ENCODE measurements at places on chromosomes 4 and X. TPM values are rescaled to one million over a fixed set of nuclear protein-coding genes. Genes with fewer than 3 reads are reported as not detected.

DNA sequence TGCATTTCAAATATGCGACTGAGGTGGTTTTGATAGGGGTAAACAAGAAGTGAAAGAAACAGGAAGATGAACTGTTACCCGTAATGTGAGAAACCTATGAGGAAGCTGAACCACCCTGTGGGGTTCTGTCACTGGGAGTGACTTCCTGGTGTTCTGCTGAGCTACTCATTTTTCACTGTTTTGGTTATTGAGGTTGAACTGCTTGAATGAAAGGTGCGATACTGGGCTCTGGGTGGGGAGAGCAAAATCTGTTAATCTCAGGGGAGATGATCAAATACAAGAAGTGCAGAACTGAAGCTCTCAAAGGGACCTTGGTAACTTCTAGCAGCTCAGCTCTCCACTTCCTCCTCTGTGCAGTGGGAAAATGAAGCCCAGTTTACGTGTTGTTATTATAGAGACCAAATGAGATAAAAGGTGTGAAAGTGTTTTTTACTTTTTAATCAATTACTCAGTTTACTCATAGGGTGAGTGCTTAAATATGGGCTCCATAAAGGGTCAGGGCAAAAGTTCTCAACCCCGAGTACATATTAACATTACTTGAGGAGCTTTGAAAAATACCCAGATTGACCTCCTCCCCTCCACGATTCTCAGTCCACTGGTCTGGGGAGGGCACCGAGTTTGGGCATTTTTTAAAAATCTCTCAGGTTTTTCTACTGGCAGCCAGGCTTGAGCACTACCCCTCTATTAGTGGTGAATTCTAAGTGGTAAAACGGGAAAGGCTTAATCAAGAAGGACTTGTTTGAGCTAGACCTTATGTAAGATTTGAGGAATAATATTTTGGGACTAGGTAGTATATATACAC lies 66.7 kb downstream of the COQ2 start:
- H3K4me1 ChIP-seq: peaks cover 66% of the 10 kb centered on the region
- H3K36me3 ChIP-seq: peaks cover 4% of the 10 kb centered on the region
- H3K27ac ChIP-seq: peak overlapping the region; percentile 83
- H3K4me3 ChIP-seq: peak overlapping the region; percentile 69
- H3K27me3 ChIP-seq: no peaks in the 10 kb centered on the region

GRCh38 chrX:30580641-30581040 lies 3.1 kb upstream of the TASL start:
- H3K27me3 ChIP-seq: no peaks in the 10 kb centered on the region
- peak; percentile 19 for DNase-seq
- H3K4me3 ChIP-seq: no peak overlapping the region
- peaks cover 2% of the 10 kb centered on the region for H3K4me1 ChIP-seq
- peaks cover 2% of the 10 kb centered on the region for H3K36me3 ChIP-seq
- no peak overlapping the region for H3K27ac ChIP-seq

GRCh38 chr4:26082565-26082964 lies 168.5 kb downstream of the SMIM20 start:
- peak overlapping the region; percentile 89 for H3K27ac ChIP-seq
- H3K36me3 ChIP-seq: peaks cover 13% of the 10 kb centered on the region
- peaks cover 66% of the 10 kb centered on the region for H3K4me1 ChIP-seq
- H3K4me3 ChIP-seq: peak overlapping the region; percentile 15

Gene SAGE1
- not detected for total RNA-seq

GRCh38 chr4:41389356-41389755 lies 132.6 kb downstream of the UCHL1 start:
- no peak for DNase-seq
- H3K27me3 ChIP-seq: no peaks in the 10 kb centered on the region
- H3K27ac ChIP-seq: no peak overlapping the region
- no peaks in the 10 kb centered on the region for H3K4me1 ChIP-seq
- no peak overlapping the region for H3K4me3 ChIP-seq

Gene GAGE12H
- not detected for total RNA-seq

GRCh38 chr4:24044610-24045589 lies 155.1 kb upstream of the PPARGC1A start:
- DNase-seq: no peak
- no peaks in the 10 kb centered on the region for H3K36me3 ChIP-seq
- H3K4me1 ChIP-seq: no peaks in the 10 kb centered on the region
- no peak overlapping the region for H3K4me3 ChIP-seq
- H3K27me3 ChIP-seq: no peaks in the 10 kb centered on the region
- no peak overlapping the region for H3K27ac ChIP-seq

- H3K4me3 ChIP-seq: no peak overlapping the region
- no peaks in the 10 kb centered on the region for H3K36me3 ChIP-seq
Measured at GRCh38 chrX:102840871-102841705, 96.0 kb upstream of the RAB40AL start.

DNA sequence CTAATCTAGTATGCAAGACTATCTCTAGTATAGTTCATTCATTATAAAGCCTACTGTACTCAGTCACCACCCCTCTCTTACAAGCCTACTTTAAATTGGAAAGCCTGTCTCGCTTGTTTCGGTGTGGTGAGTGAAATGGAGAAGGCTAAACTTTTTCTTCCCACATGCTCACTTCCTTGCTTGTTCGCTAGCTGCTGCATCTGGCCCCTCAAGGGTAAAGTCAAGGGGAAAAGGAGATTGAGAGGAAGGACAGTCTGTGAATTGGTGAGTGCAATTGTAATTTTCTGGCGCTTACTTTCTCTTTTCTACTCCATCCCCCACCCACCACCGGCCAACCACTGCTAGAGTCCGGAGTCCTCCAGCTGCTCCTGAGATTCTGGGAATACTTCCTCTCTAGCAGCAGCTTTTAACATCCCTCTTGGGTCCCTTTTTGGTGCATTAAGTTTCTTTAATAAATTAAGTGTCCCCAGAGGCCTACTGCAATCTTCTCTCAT lies 12.1 kb upstream of the ARAP2 start:
- H3K4me3 ChIP-seq: peak overlapping the region; percentile 73
- H3K27me3 ChIP-seq: no peaks in the 10 kb centered on the region
- peaks cover 28% of the 10 kb centered on the region for H3K4me1 ChIP-seq
- H3K36me3 ChIP-seq: peaks cover 2% of the 10 kb centered on the region

- no peaks in the 10 kb centered on the region for H3K36me3 ChIP-seq
- H3K27me3 ChIP-seq: no peaks in the 10 kb centered on the region
- H3K4me1 ChIP-seq: peaks cover 32% of the 10 kb centered on the region
- DNase-seq: no peak
- no peak overlapping the region for H3K27ac ChIP-seq
Measured at GRCh38 chr4:152455311-152455710, 80.6 kb downstream of the FBXW7 start.

Gene MAGEB2
- total RNA-seq: not detected

GRCh38 chr4:53932796-53933610 lies 131.4 kb downstream of the CHIC2 start:
- peaks cover 9% of the 10 kb centered on the region for H3K27me3 ChIP-seq
- H3K4me3 ChIP-seq: no peak overlapping the region
- no peak for DNase-seq
- no peaks in the 10 kb centered on the region for H3K4me1 ChIP-seq

DNA sequence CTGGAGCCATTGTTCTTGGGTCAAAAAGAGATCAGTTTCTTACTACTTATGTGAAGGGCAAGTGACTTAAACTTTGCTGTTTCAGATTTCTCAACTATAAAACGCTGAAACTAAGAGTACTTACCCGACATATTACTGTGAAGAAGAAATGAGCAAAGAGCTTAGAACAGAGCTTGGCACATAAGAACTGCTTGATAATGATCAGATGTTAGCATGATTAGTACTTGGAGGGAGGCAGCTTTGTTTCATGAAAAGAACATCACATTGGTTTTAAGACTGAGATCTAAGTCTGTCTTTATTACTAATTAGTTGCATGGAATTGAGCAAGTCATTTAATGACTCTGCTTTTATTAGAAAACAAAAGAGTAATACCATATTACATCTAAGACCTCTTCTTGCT lies 169.1 kb downstream of the ARHGAP24 start:
- H3K4me3 ChIP-seq: no peak overlapping the region
- H3K27me3 ChIP-seq: no peaks in the 10 kb centered on the region
- no peaks in the 10 kb centered on the region for H3K4me1 ChIP-seq
- no peak for DNase-seq
- no peaks in the 10 kb centered on the region for H3K36me3 ChIP-seq

- H3K4me1 ChIP-seq: no peaks in the 10 kb centered on the region
- no peaks in the 10 kb centered on the region for H3K27me3 ChIP-seq
- H3K36me3 ChIP-seq: peaks cover 3% of the 10 kb centered on the region
Measured at GRCh38 chrX:63525491-63525890, 174.4 kb upstream of the SPIN4 start.

Gene P2RY10
- 34.1 TPM for total RNA-seq

GRCh38 chr4:102392033-102392744 lies 46.9 kb upstream of the SLC39A8 start:
- no peak overlapping the region for H3K4me3 ChIP-seq
- H3K27me3 ChIP-seq: no peaks in the 10 kb centered on the region
- DNase-seq: no peak
- H3K27ac ChIP-seq: no peak overlapping the region

DNA sequence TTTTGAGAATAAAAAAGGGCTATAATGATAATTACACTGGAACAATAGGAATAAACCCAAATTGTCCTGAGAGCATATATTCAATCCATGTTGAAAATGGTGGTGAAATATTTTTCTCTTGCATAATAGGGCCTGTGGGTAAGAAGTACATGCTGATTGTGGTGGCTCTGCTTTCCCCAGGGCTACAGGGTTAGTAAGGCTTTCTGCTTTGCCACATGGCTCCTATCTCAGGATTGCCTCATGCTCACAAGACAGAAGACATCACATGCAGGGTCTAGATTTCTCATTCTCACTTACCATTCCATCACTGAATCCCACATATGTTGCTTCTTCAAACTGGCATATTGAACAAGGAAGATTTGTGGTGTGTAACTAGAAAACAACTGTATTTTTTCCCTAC lies 12.4 kb upstream of the VEGFC start:
- H3K27ac ChIP-seq: no peak overlapping the region
- H3K36me3 ChIP-seq: no peaks in the 10 kb centered on the region
- no peak for DNase-seq
- no peaks in the 10 kb centered on the region for H3K4me1 ChIP-seq

Gene SFRP2
- not detected for total RNA-seq

GRCh38 chr4:88939697-88940096 lies 117.3 kb downstream of the FAM13A start:
- H3K27me3 ChIP-seq: no peaks in the 10 kb centered on the region
- H3K4me3 ChIP-seq: no peak overlapping the region
- peaks cover 18% of the 10 kb centered on the region for H3K4me1 ChIP-seq

GRCh38 chr4:3475041-3475712 lies 12.1 kb downstream of the DOK7 start:
- no peak for DNase-seq
- no peaks in the 10 kb centered on the region for H3K4me1 ChIP-seq
- no peaks in the 10 kb centered on the region for H3K27me3 ChIP-seq
- H3K36me3 ChIP-seq: no peaks in the 10 kb centered on the region

- no peaks in the 10 kb centered on the region for H3K36me3 ChIP-seq
- no peak for DNase-seq
- H3K27me3 ChIP-seq: no peaks in the 10 kb centered on the region
Measured at GRCh38 chr4:84753321-84753972, 170.5 kb downstream of the CDS1 start.

Gene PLP1
- not detected for total RNA-seq

Gene PHOX2B
- not detected for total RNA-seq

DNA sequence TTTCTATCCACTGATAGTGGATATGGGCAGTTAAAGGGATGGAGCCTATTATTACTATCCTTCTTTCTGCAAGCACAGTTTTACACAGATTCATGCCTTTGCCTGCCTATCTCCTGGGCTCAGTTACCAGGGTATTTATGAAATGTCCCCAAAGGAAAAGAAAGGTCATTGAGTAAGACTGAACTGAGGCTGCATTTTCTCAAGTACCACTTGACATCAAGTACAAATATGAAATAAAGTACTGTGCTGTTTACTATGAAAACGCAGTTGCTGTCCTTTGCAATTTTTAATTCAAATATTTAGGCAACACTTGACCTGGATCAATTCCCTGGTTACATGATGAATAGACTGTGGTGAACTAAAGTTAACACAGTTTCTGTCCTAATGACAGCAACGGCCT lies 23.5 kb upstream of the SPANXN4 start:
- no peaks in the 10 kb centered on the region for H3K27me3 ChIP-seq
- no peaks in the 10 kb centered on the region for H3K36me3 ChIP-seq
- no peaks in the 10 kb centered on the region for H3K4me1 ChIP-seq
- H3K4me3 ChIP-seq: no peak overlapping the region
- no peak for DNase-seq
- no peak overlapping the region for H3K27ac ChIP-seq

Gene ZNF157
- total RNA-seq: 0.40 TPM

Gene DGAT2L6
- total RNA-seq: not detected

DNA sequence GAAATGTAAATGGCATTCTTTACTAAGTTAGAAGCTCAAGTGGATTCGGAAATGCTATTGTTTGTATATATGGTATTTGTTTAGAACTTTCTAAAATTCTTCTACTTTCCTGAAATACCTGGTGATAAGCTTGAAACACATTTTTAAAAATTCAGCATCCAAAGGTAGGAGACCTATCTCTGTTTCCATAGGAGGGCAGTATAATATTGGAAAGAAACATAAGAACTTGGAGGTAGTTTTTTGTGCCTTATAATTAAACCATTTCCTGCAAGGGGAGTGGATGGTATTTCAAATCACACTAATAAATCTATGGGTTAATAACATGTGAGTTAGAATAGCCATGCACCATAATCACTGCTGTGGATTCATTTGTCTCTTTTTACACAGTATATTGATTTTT lies 217.4 kb upstream of the AADAT start:
- DNase-seq: no peak
- no peak overlapping the region for H3K27ac ChIP-seq
- H3K36me3 ChIP-seq: no peaks in the 10 kb centered on the region
- H3K27me3 ChIP-seq: no peaks in the 10 kb centered on the region
- no peak overlapping the region for H3K4me3 ChIP-seq
- no peaks in the 10 kb centered on the region for H3K4me1 ChIP-seq

- H3K4me3 ChIP-seq: no peak overlapping the region
- no peaks in the 10 kb centered on the region for H3K36me3 ChIP-seq
Measured at GRCh38 chr4:22202246-22202974, 253.8 kb upstream of the KCNIP4 start.

Gene SLC6A14
- total RNA-seq: not detected

- no peaks in the 10 kb centered on the region for H3K36me3 ChIP-seq
- H3K4me1 ChIP-seq: no peaks in the 10 kb centered on the region
- no peak overlapping the region for H3K27ac ChIP-seq
- H3K27me3 ChIP-seq: no peaks in the 10 kb centered on the region
- no peak overlapping the region for H3K4me3 ChIP-seq
Measured at GRCh38 chr4:62037571-62037970, 837.4 kb downstream of the ADGRL3 start.

- H3K27me3 ChIP-seq: no peaks in the 10 kb centered on the region
- peaks cover 50% of the 10 kb centered on the region for H3K36me3 ChIP-seq
- H3K4me3 ChIP-seq: peak overlapping the region; percentile 45
- peak overlapping the region; percentile 30 for H3K27ac ChIP-seq
Measured at GRCh38 chrX:119784747-119785446, 6.5 kb downstream of the RPL39 start.

GRCh38 chr4:111696505-111696904 lies 448.7 kb upstream of the FAM241A start:
- no peak overlapping the region for H3K4me3 ChIP-seq
- H3K27me3 ChIP-seq: no peaks in the 10 kb centered on the region
- H3K36me3 ChIP-seq: no peaks in the 10 kb centered on the region
- H3K4me1 ChIP-seq: no peaks in the 10 kb centered on the region
- no peak overlapping the region for H3K27ac ChIP-seq

GRCh38 chr4:184383497-184384055 lies 90.8 kb downstream of the IRF2 start:
- DNase-seq: no peak
- peaks cover 55% of the 10 kb centered on the region for H3K4me1 ChIP-seq
- H3K27me3 ChIP-seq: no peaks in the 10 kb centered on the region
- peak overlapping the region; percentile 56 for H3K4me3 ChIP-seq
- peak overlapping the region; percentile 69 for H3K27ac ChIP-seq

Measured in activated CD4-positive, alpha-beta T cell treated with anti-CD3 and anti-CD28 coated beads, Interleukin-2, amount 10 ng/mL, durations not matched to agents 24 days and 14 days (primary cell).